ENCODE measurements at places on chromosomes 4 and X.

DNA sequence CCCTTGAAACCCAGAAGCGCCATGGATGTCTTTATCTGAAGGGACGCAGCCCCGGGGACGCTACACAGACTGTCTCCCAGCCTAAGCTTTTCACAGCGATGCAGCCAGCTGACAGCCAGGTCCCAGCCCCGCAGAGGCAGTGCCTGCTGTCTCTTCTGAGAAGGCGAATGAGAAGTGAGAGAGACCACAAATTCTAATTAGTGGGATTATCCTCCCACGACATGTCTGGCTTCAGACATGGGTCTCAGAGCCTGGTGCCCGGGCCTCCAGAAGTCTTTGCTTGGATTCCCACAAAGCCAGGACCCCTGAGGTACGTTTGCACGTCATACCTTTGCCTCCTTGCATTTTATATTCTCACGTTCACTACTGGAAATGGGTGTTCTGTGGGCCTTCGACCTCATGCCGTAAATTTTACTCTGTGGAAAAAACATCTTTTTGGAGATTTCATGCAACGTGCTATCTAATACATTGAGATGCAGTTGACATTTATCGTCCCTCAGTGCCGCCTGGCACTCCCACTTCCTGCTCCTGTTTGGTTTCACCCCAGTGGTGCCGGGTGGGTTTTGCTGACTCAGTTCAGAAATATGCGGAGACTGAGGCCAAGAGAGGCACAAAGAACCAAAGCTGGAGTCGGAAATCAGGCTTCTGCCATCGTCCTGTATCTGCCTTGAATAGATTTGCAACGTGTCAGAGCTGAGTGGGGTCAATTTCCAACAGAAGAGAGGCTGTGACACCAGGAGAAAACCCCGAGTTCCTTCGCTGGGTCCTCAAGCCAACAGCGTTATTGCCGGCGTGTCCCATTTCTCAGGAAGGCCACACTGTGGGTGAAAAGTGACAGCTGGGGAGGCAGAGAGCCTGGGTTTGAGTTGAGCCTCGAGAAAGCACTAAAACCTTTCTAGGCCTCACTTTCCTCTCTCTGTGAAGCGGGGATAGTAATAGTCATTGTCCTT lies 114.4 kb downstream of the STK32B start:
- peak; percentile 69 for DNase-seq

DNA sequence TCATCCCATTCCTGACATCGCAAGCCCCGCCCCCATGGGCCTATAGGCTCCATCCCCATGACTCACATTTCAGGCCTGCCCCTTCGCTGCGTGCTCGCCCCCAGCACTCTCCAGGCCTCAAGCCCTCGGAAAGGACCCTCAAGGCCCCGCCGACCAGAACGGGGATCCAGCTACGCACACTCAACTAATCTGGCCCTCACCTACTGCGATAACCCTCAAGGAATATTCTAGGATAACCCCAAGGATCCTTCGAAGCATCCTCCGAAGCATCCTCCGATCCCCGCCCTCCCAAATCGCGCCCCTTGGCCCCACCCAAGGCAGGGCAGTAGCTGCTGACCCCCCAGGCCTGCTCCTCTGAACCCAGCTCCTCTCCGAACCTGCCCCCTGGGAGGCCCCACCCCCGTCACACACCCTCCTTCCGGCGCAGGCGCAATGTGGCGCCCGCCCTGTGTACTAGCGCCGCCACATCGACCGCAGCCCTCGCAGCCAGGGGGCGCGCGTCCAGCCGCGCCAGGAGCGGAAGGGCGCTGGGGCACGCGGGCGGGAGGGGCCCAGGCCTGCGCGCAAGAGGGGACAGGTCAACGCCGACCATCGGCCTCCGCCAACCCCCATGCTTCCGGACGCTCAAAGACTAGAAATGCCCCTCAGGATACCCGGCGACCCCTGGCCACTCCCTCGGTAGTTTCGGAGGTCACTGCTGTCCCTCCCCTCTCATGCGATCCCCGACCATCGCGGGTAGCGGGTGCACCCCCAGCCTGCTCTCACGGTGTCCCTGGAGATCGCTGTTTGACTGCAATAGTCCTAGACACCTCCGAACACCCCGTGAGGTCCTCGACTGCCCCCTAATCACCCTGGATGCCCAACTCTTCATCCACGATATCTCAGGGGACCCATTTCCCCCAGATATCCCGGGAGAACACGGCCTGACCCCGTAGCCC lies 6.4 kb upstream of the MAGIX start:
- peak; percentile 89 for DNase-seq

GRCh38 chr4:94762326-94762725 lies 4.6 kb downstream of the BMPR1B start:
- no peak for DNase-seq

DNA sequence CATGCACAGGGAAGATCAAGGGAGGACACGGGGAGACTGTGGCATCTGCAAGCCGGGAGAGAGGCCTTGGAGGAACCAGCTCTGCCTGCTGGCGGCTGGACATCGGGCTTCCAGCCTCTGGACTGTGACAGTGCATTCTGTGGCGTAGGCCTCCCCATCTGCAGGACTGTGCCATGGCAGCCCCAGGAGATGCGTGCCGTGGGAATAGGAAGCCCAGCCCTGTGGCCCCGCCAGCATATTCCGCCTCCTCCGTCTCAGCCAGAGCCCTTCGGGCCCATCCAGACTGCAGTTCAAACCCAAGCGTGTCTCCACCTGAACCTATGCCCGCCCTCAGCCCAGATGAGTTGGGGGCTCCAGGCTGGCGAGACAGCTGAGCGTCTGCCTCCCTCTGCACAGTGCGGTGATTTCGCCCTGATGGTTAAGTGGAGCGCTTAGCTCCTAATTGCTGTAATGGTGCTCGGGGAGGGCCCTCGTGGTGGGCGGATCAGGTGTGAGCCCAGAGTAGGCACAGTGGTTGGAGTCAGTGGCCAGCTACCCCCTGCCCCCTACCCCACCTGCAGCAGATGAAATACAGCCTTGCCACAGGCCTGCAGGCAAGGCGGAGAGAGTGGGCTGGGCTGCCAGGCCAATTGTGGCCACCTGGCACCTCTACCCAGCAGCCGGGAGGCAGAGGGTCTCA lies 133.9 kb downstream of the HMX1 start:
- DNase-seq: no peak

- no peak for DNase-seq
Measured at GRCh38 chr4:75345423-75345822, 168.8 kb downstream of the RCHY1 start.

- no peak for DNase-seq
Measured at GRCh38 chr4:179399054-179399782, 1957.0 kb upstream of the AGA start.

GRCh38 chr4:152360045-152360410 lies 175.9 kb downstream of the FBXW7 start:
- no peak for DNase-seq

GRCh38 chr4:174856926-174857800 lies 28.1 kb upstream of the GLRA3 start:
- DNase-seq: no peak

DNA sequence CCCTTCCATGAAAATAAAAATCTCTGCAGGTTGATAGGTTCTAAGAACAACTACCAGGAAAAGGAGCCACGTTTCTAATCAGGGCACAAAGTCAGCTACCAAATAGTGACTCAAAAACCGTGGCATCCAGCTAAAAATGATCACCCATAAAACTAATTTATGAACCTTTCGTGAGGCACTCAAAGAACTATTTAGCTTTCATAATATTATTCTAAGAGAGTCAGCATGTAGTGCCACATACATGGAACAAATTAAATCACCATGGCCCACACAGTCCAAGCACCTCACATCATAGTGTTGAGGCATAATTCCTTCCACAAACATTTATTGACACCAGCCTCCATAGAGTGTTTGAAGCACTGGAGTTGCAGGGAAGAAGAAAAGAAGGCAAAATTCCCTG lies 252.0 kb upstream of the PPARGC1A start:
- no peak for DNase-seq

DNA sequence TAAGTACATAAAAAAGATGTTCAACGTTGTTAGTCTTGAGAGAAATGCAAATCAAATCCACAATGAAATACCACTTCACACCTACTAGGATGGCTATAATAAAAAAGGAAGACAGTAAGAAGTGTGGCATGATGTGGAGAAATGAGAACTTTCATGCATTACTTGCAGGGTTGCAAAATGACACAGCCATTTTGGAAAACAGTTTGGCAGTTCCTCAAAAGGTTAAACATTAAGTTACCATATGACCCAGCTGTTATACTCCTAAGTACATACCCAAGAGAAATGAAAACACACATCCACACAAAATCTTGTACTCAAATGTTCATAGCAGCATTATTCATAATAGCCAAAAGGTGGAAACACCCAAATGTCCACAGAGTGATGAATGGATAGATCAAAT lies 25.8 kb upstream of the LIMCH1 start:
- no peak for DNase-seq

DNA sequence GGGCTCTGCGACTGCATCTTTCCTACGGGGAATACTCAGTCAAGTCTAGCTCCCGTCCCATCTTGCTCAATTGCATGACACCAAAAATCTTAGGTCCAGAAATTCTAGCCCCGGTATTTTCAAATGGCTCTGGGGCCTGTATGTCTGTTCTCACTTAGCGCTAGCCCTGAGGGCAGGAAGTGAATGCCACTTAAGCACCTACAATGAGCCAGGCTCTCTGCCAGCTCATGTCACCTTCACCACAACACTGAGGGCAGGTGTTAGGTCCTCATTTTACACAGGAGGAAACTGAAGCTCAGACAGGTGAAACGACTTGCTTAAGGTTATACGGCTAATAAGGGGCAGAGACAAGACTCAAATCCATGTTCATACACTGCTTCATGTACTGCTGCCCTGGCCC lies 282.8 kb downstream of the PPP1R2C start:
- no peak for DNase-seq

GRCh38 chr4:56648021-56648823 lies 32.9 kb downstream of the HOPX start:
- DNase-seq: no peak

DNA sequence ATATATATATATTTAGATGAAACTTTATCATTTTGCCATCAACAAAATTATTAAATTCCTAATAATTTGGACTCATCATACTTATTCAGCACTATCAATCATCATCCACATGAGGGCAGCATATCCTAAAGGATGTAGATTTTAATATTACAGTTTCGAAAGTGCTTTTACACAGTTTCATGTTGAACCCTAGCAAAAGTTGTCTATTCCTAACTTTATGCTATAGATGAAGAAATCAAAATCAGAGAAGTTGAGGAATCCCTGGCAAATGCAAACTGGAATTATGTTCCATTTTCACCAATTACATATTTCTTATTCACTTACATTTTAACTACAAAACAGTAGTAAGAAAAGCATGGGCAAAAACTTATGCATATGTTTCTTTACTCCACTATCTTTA lies 36.6 kb upstream of the UGT2A1 start:
- DNase-seq: peak; percentile 42

DNA sequence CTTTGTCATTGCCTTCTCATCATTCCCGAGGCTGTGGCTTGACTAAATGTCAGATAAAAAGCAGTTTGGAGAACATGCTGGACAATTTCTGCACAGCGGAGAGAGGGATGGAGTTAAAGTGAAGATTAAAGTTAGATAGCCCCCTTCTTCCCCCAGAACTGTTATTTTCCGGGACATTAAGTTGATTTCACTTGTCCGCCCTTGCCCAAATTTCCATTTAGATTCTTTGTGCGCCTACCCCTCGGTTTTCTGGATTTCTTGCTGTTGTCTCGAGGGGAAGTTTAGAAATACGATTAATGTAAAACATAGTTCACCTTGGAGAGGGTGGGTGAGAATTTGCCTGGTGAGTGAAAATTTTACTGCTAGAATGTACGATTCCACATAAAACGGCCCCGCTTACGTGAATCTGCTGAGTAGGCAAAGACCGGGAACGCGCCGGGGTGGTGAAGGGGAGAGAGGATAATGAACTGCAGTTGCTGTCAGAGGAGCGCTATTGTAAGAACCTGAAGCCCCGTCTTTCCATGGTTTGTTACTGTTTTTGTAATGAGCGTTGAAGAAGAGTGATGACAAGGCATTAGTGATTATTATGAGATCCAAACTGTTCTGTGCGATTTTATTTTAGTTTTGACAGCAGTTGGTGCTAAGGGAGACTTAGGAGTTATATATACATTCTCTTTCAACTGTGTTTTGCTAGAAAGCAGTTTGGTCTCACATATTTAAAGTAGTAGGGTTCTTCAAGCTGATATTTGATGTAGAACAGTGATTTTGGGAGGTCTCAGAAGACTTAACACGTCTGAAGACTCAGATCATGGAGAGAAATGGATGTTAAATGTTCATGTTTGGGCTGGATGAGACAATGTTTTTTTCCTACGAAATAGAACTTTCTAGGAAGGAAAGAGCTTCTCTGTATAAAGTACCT lies 73.0 kb downstream of the AFF1 start:
- DNase-seq: peak; percentile 54

GRCh38 chr4:15291122-15291521 lies 136.7 kb upstream of the C1QTNF7 start:
- no peak for DNase-seq

GRCh38 chr4:87521319-87521718 lies 7.9 kb downstream of the SPARCL1 start:
- DNase-seq: peak; percentile 40

DNA sequence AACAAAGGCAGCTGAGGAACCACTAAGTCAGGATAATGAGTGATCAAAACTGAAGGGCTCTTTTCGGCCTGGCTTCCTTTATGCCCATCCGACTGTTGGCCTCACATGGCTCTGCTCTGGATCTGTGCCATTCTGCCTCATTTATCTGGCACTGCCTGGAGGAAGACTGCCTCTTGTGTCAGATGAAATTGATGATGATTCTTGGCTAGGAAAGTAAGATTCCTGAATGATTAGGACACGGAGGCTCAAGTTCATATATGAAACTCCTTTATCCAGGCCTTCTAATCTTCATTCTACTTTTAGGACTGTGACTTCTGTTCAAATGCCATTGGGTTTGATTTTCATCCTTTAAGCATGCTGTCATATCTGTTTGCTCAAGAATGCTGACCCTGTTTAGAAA lies 475.4 kb upstream of the RPS6KA3 start:
- DNase-seq: no peak

GRCh38 chr4:155837203-155837796 lies 28.8 kb downstream of the ASIC5 start:
- DNase-seq: no peak

DNA sequence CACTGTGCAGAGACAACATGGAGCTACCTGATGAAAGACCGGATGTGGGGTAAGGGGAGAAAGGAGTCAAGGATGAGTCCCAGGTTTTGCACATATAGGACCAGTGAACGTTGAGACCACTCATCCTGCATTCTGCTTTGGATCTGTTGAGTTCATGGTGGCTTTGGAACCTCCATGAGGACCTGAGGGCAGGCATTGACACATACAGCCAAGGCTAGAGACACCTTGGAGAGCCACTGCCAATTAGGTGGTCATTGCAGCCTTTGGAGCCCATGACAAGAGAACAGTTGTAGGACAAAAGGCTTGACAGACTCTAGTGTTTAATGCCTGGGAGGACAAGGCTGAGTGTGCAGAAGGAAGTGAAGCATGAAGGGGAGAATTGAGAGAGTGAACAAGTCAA lies 87.9 kb downstream of the STK32B start:
- no peak for DNase-seq

DNA sequence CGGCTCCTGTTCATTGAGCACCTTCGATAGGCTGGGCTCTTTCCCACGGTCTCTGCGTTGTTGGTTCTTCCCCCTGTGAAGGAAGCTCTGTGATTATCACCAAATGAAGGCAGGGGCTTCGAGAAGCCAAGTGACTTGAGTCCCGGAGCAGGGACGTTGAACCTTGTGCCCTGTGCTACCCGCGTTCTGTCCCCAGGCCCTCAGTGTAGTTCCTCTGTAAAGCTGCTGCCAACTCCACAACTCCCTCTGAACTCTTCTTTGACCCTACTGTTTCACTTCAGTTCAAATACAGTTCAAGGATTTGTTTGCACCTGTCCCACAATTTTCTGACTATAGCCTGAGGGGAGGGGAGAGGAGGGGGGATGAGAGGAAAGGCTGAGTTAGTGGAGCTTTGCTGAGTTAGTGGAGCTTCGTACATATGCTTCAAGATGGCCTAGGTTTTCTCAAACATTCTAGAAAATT lies 635 bp upstream of the PHF8 start:
- DNase-seq: no peak

All from KBM-7 (cell line).